T follicular helper cell (primary cell): ENCODE measurements at places on chromosomes 5 and 9.
A peak's percentile ranks its signal among the peaks of the same experiment; 100 is the strongest.

DNA sequence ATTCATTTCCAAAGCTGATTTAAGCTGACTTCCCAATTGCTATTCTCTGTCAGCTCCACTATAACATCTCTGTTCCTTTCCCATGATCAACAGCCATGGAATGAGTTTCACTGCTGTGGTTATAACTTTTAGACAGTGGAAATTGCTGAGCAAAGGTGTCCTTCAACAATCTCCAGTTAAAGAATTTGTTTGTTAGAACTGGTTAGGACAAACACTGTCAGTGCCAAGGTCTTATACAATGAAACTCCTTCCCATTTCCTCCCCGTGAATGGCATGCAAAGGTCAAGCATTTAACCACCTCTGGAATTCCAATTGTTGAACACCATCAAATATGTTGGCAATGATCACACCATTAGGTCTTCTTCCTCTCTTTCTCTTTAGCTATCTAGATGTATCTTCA is 45.7 kb upstream of the GHR start:
- DNase-seq: no peak

DNA sequence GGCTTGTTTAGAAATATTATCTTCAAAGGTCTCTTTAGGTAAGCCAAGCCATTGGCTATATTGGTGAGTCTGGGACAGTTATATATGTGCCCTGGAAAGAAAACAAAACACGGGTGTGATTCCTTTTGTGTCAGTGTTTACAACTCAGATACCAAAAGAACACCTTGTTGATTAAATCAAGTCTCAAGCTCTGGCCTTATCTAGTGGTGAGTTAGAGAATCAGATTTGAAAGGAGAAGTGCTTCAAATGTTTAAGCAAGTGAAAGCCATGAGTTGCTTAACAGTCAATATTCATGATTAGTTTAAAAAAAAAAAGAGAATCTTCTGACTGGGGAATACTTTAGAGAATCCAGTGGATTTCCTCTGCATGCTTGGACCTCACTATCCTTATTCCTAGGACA is 68.3 kb downstream of the IQGAP2 start:
- DNase-seq: no peak

- DNase-seq: no peak
These were observed 17.9 kb upstream of the GPX8 start for GRCh38 chr5:55141945-55142690.

DNA sequence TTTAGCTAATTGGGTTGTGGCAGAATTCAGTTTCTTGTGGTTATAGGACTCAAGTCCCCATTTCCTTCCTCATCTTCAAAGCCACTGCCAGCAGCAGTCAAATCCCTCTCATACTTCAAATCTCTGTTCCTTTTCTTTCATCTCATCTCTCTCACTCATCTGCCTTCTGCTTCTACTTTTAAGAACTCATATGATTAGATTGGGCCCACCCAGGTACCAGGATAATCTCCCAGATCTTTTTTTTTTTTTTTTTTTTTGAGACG is 8.0 kb upstream of the REEP5 start:
- no peak for DNase-seq

DNA sequence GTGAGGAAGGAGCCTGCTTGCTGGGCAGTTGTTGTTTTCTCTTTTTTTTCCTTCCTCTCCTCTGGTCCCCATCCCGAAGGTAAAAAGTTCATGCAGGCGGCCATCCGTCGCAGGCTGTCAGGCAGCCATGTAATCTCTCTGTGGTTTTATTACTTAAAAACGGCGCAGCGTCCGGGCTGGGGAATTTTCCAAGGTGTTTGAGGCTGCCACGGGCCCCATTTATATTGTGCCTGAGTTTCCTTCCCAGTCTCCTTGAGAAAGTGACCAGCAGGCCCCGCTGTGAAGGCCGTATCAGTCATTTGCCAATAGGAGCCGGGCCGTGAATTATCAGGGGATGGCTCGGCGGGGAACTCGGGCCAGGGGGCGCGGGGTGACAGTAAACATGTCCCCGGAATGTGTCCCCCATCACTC is 289.7 kb downstream of the PBX3 start:
- DNase-seq: no peak

- DNase-seq: no peak
These were observed 35.2 kb downstream of the RLN2 start for GRCh38 chr9:5269249-5269715.

GRCh38 chr5:142235870-142236672 is 88.8 kb downstream of the SPRY4 start:
- DNase-seq: no peak

DNA sequence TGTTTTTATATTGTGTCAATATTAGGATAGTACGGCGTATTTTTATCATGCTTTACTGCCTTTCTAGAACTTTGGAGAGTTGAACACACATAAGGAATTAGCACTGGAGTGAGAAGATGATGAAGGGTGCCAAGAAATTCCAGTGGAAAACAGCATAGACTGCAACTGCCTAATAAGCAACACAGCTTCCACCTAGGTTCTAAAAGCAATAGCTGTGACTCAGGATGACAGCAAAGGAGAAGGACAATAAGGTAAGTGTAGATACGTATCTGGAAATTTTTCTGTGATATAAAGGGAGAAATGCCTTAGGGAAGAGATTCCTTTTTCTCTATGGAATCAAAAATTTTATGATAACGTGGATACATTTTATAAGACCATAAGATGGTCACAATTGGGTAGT is 7.4 kb downstream of the PTPRD start:
- no peak for DNase-seq

DNA sequence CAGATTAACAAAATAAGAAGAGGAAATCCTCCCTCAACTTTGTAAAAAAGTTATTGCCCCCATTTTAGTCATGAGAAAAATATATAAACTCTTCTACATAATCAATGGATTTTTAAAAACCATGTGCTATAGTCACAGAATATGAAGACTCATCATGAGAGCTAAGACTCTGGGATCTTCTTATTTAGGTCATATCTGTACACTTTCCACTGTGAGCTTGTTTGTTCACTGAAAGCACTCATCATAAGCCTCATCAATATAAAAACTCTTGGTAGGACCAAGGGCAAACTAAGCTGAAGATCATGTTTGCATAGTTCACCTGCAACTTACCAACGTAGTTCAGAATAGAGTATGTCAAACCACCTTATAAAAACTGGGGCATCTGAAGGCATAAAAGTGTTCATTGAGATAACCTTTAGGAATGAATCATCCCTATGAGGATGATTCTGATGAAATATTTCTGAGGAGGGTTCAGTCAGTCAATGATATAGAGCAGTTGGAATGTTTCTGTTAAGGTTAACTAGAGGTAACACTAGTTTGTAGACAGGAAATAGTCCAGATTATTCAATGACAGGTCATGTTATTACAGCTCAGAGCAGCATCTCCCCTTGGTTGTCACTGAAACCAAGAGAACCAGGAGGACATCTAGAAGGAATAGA is 289.9 kb upstream of the SMC2 start:
- DNase-seq: no peak

DNA sequence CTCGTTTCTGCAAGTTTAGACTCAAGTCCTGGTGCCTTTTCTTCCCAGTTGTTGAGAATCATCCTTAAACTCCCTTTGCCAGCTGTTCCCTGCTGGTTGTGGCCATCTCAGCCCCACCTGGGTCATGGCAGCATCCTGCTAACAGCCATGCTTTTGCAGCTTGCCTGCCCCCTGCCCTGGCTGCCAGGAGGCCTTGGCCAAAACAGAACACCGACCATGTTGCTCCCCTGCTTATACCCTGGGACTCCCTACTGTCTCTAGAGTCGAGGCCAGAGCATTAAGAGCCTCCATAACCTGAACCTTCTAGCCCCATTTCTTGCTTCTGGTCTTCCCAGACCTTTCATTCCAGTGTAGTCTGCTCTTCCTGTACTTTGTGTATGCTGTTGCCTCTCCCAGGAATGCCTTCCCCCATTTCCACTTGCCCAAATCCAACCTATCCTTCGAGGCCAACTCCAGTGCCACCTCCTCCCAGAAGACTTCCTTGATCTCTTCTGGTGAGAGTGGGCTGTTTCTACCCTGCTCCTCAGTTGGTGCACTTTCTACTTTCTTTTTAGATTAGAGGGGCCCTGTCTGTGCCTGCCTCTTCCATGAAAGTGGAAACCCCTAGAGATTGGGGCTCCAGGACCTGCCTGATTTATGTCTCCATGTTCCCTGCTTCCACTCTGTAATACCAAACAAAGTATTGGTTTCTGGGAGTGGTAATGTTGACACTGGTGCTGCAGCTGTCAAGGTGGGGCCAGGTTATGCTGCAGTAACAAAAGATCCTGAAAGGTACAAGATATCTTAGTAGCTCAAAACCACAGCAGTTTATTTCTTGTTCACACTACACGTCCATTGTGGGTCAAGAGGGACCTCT is 88.2 kb downstream of the AMBP start:
- DNase-seq: no peak

GRCh38 chr5:140251527-140251973 is 51.4 kb downstream of the PFDN1 start:
- DNase-seq: peak; percentile 28

GRCh38 chr9:94767331-94768072 is 41.0 kb downstream of the AOPEP start:
- no peak for DNase-seq

GRCh38 chr5:32600054-32600622 is 14.8 kb downstream of the SUB1 start:
- DNase-seq: no peak

- no peak for DNase-seq
These were observed 42.5 kb downstream of the CYSTM1 start for GRCh38 chr5:140217299-140218026.

- DNase-seq: no peak
These were observed 1175.2 kb downstream of the PTPRD start for GRCh38 chr9:9437641-9438040.

- no peak for DNase-seq
These were observed 30.0 kb upstream of the GRIA1 start for GRCh38 chr5:153460421-153460820.

GRCh38 chr5:150144879-150145278 is 10.8 kb downstream of the PDGFRB start:
- no peak for DNase-seq
